ENCODE measurements at places on chromosomes 1 and 21.

DNA sequence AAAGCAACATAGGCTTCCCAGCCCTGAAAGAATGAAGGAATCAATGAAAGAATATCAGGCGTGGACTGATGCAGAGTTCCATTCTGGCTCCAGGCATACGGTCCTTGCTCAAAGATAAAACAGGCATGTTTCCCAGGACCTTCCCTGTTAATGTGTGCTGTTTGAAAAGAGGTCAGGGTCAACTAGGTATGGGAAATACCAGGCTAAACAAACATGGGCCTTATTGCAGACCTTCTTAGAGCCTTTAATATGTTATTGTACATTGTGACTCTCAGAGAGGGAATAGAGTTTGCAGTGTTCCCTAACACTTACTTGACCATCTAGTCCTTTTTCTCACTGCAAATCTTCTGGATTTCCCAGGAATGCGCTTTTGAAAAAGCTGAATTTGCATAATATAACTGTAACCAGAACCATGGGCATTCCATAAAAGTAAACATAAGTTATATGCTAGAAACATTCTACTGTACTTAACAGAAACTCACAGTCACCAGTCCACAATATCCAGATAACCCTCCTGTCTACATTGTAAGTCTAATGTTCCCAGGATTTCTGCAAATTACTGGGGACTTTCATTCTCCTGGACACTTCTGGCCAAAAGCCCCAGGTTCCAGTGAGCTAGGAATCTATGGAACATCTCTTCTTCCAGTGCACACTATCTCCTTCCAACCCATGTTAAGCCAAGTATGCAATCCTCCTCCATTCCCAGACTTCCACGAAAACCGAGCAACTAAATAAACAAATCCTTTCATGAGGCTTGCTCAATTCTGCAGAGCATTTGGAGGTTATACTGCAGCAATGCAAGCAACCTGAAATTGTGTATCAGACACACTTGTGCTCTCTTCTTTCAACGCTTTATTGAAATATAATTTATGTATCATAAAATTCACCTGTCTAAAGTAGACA lies 486.6 kb downstream of the SETD4 start:
- no peak for DNase-seq

DNA sequence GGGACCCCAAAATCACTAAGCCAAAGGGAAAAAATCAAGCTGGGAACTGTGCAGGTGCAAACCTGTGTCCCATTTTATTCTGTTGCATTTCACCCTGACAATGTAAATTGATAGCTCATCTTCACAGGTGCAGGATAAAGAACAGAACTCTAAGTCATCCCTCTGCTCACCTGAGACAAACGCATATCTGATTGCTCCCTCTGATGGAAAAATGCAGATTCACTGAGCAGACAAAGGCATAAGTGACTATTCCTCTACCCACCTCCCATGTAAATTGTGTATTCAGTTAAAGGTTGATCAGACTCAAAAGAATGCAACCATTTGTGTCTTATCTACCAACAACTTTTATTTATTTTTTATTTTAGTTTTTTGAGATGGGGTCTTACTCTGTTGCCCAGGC lies 644.2 kb downstream of the PTPRU start:
- no peak for DNase-seq

DNA sequence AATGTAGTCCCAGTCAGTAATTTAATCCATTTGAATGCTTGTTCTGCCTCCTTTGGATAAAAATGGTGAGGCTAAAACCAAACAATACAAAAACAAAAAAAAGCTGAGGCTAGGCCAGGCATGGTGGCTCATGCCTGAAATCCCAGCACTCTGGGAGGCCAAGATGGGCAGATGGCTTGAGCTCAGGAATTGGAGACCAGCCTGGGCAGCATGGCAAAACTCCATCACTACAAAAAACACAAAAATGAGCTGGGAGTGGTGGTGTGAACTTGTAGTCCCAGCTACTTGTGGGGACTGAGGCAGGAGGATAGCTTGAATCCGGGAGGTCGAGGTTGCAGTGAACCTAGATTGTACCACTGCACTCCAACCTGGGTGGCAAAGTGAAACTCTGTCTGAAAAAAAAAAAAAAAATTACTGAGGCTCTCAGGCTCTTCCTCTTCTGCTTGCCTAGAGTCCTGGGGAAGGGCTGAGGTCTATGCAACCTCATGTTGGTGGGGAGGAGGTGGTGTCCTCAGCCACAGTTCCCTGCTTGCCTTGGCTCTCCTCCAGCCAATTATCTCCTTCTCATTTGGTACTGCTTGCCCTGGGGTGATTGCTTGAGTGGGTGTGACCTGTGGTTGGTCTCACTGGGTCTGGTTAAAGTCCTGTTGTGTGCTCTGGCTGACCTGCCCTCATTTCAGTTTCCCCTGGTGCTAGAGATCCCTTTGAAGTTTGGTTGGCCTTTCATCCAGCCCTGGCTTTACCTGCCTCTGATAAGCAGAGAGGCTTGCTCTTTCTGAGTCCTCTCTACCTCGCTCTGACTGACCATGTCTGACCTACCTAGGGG lies 20.9 kb downstream of the S1PR1 start:
- no peak for DNase-seq

DNA sequence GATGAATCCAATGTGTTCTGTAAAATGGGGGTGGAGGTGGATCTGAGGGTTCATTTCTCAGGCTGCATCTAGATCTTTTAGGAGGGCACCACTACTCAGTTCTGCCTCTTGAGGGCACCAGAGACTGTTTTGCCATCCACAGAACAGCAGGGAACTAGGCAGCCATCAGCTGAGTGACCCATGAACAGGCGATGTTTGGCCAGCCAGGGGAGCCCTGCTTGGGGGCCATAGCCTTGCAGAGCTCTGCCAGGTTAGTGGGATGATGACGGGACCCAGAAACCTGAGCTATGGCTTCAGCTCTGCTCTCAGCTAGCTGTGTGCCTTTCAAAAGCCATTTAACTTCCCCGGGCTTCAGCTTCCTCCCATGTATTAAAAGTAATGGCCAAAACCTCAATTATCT lies 13.4 kb upstream of the NOS1AP start:
- DNase-seq, result peak; percentile 27

- no peak for DNase-seq
These were observed 22.1 kb upstream of the CLSTN1 start for GRCh38 chr1:9845914-9846313.

DNA sequence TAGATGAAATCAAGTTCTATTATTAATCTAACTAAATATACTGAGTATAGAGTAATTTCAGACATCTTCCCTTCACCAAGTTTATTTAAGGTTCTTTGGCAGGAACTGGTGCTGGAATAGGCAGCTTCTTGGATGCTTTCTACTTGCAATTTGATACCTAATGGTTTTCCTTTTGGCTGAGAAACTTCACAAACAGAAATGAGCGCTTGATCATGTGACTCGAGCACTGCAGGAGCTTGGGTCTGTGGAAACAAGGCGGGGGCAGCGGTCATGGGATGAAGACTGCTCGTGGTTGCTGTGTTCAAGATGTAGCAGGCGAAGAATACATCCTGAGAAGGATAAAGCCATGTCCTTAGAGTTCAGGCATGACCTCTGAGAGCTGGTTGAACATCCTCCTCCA lies 136.8 kb downstream of the PTPRC start:
- DNase-seq, result no peak

GRCh38 chr1:190832511-190832910 lies 354.8 kb upstream of the BRINP3 start:
- no peak for DNase-seq

DNA sequence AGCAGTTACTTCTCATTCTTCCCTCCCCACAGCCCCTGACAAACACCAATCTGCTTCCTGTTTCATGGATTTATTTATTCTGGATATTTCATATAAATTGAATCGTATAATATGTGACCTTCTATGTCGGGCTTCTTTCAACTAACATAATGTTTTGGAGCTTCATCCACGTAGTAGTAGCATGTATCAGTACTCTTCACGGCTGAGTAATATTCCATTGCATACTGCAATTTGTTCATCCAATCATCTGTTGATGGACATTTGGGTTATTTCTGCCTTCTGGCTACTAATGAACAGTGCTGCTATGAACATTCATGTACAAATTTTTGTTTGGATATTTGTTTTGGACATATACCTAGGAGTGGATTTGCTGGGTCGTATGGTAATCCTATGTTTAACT lies 1.9 kb upstream of the KAZN start:
- DNase-seq, result no peak

DNA sequence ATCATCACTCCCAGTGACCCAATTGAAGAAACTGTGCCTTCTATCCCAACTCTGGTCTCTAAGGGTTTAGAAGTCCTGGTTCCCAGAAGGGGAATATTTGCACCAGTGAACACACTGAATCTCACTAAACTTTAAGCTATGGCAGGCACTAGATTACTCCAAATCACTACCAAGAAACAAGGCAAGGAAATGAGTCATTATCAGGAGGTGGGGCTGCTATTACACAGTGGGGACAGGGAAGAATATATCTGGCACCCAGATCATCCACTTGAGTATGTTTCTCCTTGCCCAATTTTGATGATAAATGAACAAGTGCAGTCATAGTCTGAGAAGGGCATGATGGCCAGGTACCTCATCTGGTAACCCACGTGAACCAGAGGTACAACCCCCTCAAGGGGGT lies 7.0 kb downstream of the MRPL9 start:
- DNase-seq, result no peak

DNA sequence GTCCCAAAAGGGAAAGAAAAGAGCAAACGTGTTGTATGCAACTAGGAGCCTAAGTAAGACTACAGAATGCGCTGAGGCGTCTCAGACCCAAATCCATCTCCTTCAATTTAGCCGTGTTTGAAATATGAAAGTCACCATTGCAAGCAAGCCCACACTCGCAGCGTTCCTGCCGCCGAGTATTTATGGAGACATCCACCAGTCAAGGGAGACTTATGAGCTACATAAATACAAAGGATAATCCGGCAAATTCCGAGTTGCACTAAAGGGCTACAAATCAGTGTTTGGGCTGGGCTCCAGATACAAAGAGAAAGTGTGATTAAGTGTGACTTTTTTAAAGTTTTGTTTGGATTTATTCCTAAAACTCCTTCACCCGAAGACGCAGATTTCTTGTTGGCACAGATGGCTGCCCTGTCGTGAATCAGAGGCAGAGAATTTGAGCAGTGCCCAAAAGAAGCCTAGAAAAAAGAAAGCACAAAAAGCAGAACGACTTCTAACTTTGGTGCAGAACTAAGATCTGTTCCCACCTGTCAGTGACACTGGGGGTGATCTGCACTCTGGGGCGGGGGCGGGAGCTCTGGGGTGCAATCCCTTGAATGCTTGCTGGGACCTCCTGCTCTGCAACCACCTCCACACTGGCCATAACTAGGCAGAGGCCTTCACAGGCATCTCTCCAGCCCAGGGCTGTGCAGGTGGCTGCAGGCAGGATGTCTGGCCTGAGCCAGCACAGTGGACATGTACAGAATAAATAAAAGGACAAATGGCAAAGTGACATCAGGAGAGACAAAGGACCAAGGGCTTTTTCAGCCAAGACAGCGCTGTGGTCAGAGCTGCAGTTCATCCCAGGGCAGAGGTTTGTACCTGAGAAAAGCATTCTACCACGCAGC lies 489.7 kb downstream of the NPHP4 start:
- DNase-seq, result no peak

DNA sequence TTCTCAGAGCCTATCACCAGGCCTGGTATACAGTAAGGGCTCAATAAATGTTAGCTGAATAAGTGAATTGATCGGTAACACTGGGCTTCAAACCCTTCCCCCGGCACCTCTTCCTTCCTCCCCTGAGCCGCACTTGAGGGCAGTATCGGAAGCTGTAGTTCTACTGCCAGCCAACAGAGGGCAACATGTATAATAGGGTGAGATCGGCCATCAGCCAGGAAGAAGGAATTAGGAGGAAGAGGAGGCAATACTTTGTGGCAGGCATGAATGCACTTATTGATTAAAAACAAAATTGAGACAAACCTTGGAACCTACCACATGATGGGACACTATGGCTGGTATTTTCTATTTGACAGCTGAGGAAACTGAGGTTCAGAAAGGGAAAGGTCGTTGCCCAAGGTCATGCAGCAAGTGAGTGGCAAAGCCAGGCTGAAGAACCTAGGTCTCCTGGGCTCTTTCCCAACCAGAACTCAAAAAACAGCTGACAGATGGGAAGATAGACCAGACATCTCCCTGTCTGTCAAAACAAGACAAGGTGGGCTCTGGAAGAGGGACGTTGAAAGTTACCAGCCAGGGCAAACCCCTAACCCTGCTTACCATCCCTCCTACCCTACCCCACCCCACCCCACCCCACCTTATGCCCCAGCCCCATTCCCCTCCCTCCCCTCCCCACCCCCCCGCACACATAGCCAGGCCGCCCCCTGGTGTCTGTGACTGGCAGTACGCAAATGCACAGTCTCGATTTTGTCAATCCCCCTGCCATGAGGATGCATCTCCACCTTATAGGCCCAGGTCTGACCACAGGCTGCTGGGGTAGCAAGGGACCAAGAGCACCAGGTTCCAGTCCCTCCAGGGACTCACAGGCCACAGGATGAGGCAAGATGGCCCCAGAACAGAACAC lies 107.3 kb upstream of the RUNX3 start:
- no peak for DNase-seq

- DNase-seq, result no peak
These were observed 69.2 kb downstream of the NFIA start for GRCh38 chr1:61151565-61151964.

DNA sequence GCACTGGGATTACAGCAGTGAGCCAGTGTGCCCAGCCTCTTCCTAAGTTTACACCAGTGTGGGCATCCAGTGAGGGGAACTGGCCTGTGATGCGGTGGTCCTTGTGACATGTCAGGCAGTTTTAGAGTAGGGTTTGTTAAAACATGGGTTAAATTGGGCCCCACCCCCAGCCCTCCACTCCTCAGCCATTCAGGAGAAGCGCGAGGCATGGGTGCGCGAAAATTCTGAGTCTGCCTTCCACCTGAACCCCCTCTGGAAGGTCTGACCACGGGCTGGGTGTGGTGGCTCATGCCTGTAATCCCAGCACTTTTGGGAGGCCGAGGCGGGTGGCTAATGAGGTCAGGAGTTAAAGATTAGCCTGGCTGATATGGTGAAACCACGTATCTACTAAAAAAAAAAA lies 51.7 kb downstream of the SKI start:
- no peak for DNase-seq

- DNase-seq, result no peak
These were observed 3.1 kb downstream of the NUCKS1 start for GRCh38 chr1:205746757-205747412.

DNA sequence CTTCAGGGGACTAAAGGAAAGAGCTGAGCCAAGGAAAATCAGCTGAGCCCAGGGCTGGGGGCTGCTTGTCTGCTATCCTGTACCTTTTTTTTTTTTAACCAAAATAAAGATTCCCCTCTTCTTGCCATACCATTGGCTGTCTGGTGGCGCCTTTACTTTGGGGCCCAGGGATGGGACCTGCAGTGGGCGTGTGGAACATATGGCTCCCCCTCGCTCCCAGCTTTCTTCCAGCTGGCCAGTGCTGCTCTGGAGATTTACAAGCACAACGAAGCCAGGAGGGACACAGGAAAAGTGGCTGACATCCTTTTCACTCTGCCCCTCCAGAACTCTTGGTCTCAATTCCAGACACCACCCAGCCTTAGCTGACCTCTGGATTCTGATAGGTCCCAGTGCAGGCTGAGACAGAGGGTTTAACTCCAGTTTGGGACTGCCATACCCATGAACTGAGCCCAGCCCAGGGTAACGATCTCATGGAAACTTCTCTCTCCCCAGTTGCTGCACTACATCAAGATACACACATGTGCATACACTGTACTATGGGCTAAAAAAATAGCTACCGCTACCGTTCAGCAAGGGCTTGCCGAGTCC lies 5.4 kb upstream of the SFN start:
- no peak for DNase-seq

- DNase-seq, result no peak
These were observed 48.6 kb downstream of the CTH start for GRCh38 chr1:70459496-70460225.

All from ascending aorta (tissue), 2 donors.